ENCODE measurements at places on chromosomes 13 and 19.

DNA sequence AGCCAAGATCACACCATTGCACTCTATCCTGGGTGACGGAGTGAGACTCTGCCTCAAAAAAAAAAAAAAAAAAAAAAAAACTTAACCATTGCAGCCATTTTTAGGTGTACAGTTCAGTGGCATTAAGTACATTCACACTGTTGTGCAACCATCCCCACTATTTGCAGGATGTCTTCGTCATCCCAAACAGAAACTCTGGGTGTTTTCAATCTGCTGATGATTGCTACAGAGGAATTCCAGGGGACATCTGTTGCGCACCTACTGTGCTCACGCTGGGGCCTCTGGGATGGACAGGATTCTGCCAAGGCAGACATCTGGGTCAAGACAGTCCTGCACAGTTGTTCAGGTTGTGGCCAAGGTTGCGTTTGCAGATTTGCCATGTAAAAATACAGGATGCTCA is 2.4 kb upstream of the APOC4 start:
- DNase-seq = no peak

DNA sequence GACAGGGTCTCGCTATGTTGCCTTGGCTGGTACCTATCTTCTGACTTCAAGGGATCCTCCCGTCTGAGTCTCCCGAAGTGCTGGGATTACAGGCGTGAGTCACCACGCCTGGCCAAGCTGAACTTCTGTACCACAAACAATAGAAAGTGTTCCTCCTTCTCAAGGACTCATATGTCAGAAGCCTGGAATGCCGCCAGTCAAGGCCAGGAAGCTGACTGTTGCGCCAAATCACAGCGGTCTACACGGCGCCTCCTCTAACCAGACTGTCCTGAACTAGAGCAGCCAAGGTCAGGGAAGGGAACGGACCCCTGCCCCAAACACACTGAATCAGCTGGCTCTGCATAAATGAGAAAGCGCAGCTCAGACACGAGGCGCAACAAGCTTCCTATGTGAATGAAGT is 14.6 kb downstream of the RAB20 start:
- no peak for DNase-seq

DNA sequence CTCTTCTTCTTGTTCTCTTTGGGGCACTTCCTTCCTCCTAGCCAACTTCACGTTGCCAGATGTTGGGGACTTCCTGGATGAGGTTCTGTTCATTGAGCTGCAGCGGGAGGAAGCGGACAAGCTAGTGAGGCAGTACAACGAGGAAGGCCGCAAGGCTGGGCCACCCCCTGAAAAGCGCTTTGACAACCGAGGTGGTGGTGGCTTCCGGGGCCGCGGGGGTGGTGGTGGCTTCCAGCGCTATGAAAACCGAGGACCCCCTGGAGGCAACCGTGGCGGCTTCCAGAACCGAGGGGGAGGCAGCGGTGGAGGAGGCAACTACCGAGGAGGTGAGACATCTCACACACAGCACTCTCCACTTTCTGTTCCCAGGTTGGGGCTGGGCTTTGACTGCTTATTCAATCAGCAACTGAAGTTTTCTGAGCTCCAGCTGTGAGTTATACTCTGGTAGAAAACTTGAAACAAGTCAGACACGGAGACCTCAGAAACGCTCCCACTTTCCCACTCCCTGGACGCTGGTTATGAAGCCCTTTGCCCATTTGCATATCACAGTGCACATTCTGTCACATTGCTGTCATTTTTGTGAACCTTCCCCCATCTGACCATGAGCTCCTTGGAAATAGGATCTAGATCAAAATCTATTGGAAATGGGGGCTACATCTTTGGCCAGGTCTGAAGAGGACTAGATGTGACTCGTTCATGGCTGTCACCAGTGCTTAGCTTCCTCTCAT is 7.2 kb upstream of the CCDC97 start:
- DNase-seq = no peak

GRCh38 chr13:110276553-110276950 is 30.4 kb downstream of the COL4A1 start:
- DNase-seq = no peak

GRCh38 chr13:46736541-46737310 is 60.2 kb downstream of the ESD start:
- no peak for DNase-seq

DNA sequence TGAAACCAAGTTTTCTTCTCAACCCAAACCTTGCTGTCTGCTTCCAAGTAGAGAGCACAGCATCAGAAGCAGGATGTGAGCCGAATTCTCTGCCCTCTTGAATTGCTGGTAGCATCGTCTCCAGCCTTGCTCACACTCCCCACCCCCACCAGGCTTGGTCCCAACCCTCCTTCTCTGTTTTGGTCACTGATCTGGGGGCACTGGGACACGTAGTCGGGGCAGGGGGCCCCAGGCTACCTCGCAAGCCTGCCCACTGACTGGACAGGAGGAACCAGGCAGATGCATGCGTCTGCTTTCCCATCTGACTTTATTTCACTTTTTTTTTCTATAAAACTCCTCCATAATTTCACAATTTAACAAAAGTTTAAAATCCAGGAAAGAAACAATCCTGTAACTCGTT is 69.7 kb downstream of the MLLT1 start:
- DNase-seq = no peak

GRCh38 chr13:74761801-74762757 is 627.9 kb upstream of the KLF12 start:
- DNase-seq = no peak

GRCh38 chr13:95188128-95188527 is 113.1 kb downstream of the ABCC4 start:
- DNase-seq = no peak

- no peak for DNase-seq
Observed at GRCh38 chr13:101876951-101877350, 424.5 kb downstream of the ITGBL1 start.

- no peak for DNase-seq
Observed at GRCh38 chr13:85303630-85304029, 495.6 kb downstream of the SLITRK6 start.

GRCh38 chr13:42660333-42660965 is 86.5 kb downstream of the TNFSF11 start:
- no peak for DNase-seq

GRCh38 chr19:7832009-7832408 is 2.0 kb downstream of the EVI5L start:
- no peak for DNase-seq

DNA sequence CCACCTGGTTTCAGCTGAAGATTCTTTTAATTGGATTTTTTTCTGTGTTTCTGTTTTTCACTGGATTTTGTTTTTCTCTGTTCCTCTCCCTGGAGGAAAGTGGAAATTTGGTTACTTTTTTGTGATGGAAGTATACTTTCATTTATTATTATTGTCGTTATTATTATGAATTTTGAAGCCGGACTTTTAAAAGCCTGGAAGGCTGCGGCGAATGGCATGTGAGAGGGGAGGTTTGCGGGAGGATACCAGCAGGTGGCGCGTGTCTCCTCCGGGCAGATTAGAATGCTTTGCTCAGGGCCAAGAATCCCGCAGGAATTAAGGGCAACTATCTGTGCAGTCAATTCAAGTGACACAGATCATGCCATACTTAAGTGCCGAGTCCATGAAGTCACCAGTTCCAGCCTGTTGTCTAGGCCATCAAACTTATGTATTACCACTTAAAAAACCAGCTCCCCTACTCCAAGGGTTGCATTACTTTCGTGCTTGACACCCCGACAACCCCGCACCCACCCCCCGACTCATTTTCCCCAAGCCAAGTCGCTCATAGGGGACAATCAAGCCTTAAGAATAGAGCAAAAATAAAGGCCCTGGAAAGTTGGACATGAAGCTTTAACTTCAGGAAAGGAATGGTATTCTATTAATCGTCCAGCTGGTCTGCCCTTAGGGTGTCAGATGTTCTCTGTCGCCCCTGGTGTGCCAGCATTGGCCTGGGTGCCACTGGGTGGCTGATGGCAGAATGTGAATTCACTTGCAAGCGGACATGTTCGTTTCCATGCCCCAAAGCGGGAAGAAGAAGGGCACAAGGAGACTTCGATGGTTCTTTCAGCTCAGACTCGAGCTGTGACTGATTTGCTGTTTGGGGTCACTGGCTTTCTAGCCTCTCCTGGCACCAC is 1.3 kb upstream of the LRCH1 start:
- DNase-seq = peak; percentile 45

- no peak for DNase-seq
Observed at GRCh38 chr13:47555235-47555634, 445.8 kb downstream of the SUCLA2 start.

GRCh38 chr13:69690999-69691398 is 416.6 kb upstream of the ATXN8OS start:
- DNase-seq = no peak

GRCh38 chr13:49298903-49299605 is 51.3 kb downstream of the CDADC1 start:
- DNase-seq = no peak

DNA sequence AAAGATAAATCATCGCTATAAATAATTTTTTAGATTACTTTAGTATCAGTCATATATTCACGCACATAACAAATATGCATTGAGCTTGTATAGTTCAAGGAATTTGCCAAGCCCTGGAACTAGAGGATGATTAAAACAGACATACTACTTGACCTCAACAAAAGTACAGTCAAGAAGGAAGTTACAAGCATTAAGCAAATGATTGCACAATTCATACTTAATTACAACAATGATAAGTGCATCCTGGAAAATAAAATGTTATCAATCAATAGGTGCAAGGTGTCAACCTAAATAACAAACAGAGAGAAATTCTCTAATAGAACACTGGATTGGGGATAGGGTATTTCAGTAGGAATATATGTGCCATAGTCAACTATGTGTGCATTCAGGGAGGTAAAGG is 491.2 kb downstream of the GPC5 start:
- DNase-seq = no peak

DNA sequence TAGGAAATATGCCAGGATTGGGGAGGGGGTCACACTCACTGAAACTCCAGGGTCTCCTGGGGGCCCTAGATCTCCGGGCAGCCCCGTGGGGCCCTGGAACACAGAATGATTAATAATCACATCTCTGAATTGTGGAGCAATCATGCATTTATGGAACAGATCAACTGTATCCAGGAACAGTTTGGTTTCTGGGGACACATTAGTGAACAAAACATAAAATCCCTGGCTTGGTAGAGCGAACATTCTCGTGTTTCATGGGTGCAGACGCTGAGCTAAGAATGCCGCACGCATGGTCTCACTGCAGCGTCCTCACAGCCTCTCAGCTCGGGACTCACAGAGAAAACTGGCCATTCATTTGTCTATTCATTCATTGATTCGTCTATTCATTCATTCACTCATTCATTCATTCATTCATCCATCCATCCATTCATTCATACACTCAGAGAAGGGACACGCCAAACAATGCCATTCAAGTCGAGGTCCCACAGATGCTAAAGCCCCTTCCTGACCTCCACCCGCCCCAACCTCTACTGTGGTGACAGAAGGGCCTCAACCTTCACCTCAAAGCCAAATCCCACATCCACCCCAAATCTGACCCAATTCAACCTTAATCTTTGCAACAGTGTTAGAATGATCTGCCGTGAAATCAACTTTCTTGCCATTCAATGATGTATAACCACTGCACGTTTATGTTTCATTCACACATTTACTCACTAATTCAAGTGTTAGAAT is 35.0 kb upstream of the OLFM2 start:
- DNase-seq = no peak

GRCh38 chr13:109145631-109146030 is 516.2 kb downstream of the MYO16 start:
- DNase-seq = no peak

DNA sequence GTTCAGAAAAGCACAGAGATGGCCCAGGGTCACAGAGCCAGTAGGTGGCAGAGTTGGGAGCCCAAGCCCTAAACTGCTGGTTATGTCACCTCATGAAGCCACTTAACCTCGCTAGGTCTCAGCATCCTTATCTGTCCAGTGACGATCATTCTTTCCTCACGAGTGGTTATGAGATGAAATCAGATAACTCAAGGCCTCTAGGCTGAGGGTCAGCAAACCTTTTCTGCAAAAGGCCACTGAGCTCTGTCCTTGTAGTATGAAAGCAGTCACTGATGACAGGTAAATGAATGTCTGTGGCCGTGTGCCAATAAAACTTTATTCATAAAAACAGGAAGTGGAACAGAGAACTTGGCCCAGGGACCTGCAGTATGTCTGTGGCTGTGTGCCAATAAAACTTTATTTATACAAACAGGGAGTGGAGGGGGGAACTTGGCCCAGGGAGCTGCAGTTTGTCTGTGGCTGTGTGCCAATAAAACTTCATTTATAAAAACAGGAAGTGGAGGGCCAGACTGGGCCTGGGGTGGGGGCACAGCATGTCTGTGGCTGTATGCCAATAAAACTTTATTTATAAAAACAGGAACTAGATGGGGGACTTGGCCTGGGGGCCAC is 71.2 kb downstream of the GNG7 start:
- no peak for DNase-seq

GRCh38 chr19:50659318-50660087 is 10.3 kb downstream of the C19orf81 start:
- DNase-seq = no peak

GRCh38 chr13:103883698-103884097 is 817.5 kb upstream of the SLC10A2 start:
- DNase-seq = no peak

- no peak for DNase-seq
Observed at GRCh38 chr13:53138376-53139036, 109.9 kb downstream of the OLFM4 start.

DNA sequence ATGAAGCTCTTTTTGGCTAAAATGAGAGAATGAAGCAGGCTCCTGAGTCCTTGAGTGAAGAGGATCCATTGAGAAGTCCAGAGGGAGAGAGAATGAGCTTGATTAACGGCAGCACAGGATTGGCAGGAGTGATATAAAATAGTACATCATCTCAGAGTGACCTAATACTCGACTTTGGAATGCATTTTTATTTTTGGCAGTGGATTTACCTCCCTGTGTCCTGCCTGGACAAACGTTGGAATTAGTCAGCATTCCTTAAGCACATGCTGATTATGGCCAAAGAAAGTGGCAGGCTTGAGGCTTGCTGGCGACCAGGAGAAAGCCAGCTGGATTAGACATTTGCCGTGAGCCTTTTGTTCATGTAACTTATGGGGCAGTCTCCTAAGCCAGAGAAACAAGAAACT is 22.9 kb downstream of the LRCH1 start:
- DNase-seq = no peak

DNA sequence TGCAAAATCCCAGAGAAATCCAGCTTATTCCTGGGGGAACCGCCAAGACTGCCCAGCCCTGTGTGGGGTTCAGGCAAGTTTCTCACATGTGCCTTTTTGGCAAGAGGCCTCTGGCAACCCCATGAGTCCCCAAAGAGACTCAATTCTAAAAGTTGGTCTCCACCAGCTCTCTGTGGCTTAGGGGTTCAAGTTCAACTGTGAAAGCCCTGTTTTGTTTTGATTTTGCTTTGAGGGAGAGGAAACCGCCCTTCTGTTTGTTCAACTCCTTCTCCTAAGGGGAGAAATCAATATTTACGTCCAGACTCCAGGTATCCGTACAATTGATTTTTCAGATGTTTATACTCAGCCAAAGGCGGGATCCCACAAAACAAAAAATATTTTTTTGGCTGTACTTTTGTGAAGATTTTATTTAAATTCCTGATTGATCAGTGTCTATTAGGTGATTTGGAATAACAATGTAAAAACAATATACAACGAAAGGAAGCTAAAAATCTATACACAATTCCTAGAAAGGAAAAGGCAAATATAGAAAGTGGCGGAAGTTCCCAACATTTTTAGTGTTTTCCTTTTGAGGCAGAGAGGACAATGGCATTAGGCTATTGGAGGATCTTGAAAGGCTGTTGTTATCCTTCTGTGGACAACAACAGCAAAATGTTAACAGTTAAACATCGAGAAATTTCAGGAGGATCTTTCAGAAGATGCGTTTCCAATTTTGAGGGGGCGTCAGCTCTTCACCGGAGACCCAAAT is 583 bp upstream of the LDLR start:
- DNase-seq = peak; percentile 41
